ENCODE measurements at places on chromosomes 13 and 19.
A peak's percentile ranks its signal among the peaks of the same experiment; 100 is the strongest.

GRCh38 chr19:57665261-57665806 is 3.4 kb upstream of the ZSCAN4 start:
- no peak for DNase-seq

DNA sequence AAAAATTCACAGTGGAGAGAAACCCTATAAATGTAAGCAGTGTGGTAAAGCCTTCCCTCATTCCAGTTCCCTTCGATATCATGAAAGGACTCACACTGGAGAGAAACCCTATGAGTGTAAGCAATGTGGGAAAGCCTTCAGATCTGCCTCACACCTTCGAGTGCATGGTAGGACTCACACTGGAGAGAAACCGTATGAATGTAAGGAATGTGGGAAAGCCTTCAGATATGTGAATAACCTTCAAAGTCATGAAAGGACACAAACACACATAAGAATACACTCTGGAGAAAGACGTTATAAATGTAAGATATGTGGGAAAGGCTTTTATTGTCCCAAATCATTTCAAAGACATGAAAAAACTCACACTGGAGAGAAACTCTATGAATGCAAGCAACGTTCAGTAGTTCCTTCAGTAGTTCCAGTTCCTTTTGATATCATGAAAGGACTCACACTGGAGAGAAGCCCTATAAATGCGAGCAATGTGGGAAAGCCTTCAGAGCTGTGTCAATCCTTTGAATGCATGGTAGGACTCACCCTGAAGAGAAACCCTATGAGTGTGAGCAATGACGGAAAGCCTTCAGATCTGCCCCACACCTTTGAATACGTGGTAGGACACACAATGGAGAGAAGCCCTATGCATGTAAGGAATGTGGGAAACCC is 16.1 kb upstream of the ZNF439 start:
- DNase-seq = no peak

DNA sequence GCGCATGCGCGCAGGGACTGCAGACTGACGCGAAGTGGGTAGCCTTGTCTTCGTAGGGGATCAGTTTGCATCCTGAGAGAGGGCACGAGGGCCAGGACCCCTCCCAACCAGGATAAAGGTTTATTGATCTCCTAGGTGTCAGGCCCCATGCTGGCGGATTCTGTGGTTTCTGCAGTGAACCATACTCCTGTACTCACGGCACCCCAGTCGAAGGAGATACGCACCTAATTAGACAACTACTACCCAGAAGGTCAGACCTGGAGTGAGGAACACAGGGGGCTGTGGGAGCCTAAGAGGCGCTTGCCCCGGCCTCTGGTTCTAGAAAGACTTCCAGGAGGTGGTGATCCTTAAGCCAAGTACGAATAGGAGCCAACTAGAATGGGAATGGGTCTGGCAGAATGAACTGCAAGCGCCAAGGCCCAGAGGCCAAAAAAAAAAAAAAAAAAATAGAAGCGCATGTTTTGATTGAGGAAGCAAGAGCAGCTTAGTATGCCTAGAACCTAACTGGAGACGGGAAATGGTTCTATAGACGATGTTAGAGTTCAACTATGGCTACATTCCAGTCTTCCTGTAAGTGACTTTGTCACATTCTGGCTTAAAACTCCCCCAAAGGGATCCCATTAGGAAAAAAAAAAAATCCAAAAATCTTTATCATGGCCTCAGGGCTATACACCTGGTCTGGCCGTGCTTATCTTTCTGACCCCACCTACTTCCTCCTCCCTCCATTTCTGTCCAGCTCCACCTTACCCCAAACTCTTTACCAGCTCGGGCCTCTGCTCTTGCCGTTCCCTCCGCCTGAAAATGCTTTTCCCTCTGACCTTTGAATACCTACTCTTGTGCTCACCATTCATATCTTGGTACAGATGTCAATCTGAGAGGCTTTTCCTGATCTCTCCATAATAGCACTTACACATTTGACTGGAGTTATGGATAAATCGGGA is 902 bp upstream of the ZNF428 start:
- DNase-seq = no peak

- no peak for DNase-seq
Observed at GRCh38 chr19:42174958-42175734, 42.3 kb downstream of the DEDD2 start.

- DNase-seq = peak; percentile 5
Observed at GRCh38 chr13:75968103-75968838, 332.1 kb downstream of the LMO7 start.

DNA sequence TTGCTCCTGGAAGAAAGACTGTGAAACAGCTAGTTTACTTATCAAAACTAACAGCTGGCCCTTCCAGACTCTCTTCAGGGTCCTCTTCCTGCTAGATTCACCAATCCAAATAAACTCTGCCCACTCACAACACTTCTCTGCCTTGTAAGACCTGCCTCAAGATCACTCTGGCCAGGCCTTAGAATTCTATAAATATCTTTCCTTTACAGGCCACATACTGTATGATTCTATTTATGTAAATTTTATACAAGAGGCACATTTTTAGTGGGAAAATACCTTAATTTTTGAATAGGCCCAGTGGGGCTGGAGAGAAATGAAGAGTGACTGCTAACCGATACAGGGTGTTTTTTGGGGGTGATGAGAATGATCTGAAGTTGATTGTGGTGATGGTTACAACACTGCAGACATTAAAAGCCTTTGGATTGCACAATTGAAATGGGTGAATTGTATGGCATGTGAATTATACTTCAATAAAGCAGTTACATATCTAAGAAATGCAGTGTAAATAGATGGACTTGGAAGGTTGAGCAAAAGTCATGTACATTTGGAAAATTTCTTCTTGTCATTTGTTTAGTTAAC is 141.8 kb downstream of the GPC5 start:
- no peak for DNase-seq

- DNase-seq = peak; percentile 81
Observed at GRCh38 chr19:32691291-32691951, at the start of gene NUDT19. TSS of gene NUDT19 (plus strand) at chr19:32691821. CDS start at chr19:32691961, 140 bp downstream.

DNA sequence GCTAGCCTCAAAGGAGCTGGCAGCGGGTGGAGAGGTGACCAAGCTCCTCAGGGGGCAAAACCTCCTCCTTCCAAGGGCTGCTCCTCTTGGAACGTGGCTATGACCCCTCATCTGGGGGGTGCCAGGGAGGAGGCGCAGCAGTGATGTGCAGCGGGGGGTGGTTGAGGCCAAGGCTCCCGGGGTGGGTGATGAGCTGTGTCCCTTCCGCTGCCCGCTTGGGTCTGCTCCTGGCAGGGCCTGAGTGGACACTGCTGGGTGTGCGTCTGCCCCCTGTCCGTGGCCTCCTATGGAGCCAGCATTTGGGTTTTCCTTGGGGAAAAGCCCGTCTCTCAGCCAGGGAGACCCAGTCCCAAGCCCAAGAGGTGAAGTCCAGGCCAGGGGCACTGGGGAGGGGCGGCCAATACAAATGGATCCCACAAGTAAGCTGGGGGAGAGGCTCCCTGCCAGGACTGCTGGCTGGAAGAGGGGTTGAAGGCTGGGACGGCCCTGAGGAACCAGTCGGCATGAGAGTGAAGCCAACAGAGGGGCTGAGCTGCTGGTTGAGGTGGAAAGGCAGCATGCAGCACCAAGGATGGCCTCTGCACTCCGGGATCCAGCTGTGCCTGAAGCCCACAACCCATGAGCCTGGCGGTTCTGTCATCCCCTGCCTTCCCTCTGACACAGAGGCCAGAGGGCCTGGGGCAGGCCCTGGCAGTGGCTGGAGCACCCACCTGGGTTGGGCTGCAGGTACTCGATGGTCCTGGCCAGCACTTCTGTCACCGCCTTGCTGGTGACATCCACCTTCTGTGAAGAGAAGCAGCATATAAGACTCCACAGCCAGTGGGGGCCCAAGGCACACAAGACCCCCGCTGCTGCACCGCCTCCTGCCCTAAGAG is 22.7 kb downstream of the MPND start:
- no peak for DNase-seq

GRCh38 chr19:1668486-1669270 is 16.3 kb upstream of the TCF3 start:
- no peak for DNase-seq

GRCh38 chr13:60143775-60144174 is 20.0 kb downstream of the DIAPH3 start:
- no peak for DNase-seq

- no peak for DNase-seq
Observed at GRCh38 chr19:36526581-36526980, 1.5 kb downstream of the ZNF260 start.

DNA sequence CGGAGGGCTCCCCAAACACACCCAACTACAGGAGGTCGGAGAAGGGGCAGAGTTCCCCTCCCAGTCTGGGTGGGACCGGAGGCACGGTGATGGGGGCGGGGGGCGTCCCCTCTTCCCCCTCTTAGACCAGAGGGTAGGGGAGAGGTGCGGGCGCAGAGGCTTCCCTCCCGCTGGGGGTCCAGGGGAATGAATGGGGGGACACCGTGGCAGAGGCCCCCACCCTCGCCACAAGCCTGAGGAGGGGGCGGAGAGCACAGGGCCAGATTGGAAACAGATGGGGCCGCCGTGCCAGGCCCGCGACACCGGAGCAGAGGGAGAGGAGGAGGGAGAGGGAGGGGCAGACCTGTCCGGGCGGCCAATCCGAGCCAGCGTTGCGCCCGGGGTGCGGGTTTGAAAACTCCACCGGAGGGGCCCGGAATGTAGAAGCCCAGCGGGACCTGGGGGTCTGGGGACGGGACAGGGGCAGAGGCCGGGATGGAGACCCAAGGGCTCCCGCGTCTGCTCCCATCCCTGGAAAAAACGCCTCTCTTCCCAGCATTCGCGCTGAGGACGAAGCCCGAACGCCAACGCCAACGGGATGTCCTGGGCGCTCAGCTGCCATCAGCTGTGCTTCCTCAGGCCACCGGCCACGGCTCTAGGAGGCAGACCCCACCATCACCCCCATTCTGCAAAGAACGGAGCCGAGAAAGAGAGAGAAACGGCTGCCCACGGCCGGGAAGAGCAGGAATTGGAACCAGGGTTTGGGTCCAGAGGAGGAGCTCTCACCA is 46.8 kb downstream of the PTPRS start:
- DNase-seq = no peak

DNA sequence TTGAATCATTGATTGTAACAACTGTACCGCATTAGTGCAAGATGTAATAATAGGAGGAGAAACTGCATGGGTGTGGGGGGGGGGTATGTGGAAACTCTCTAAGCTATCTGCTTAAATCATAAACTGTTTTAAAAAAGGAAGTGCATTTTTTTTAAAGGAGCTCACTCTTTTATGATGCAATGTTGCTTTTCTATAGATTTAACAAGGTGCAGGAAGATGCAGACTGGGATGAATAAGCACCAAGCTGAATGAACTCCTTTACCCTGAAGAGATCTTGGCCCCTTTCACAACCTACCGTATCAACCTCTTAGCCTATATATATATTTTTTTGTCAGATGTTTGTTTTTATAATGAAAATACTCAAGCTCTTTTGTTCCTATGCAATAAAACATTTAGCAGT is 95.9 kb downstream of the AKAP11 start:
- no peak for DNase-seq

- DNase-seq = no peak
Observed at GRCh38 chr19:30690935-30691818, 319.0 kb downstream of the ZNF536 start.

- DNase-seq = no peak
Observed at GRCh38 chr13:95579303-95579702, 26.8 kb downstream of the CLDN10 start.

- peak; percentile 75 for DNase-seq
Observed at GRCh38 chr13:20190481-20191310, 2.0 kb downstream of the GJB2 start.

DNA sequence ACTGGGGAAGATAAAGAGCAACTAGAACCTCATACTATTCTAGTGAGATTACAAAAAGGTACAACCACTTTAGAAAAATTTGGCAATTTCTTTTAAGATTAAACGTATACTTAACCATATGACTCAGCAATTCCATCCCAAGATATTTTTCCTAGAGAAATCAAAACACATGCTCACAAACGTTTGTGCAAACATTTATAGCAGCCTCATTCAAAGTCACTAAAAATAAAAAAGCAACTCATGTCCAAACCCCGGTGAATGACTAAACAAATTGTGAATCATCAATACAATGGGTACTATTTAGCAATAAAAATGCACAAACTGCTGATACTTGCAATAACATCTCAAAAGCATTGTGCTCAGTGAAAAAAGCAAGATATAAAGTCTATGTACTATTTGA is 121.5 kb downstream of the FRY start:
- DNase-seq = no peak

DNA sequence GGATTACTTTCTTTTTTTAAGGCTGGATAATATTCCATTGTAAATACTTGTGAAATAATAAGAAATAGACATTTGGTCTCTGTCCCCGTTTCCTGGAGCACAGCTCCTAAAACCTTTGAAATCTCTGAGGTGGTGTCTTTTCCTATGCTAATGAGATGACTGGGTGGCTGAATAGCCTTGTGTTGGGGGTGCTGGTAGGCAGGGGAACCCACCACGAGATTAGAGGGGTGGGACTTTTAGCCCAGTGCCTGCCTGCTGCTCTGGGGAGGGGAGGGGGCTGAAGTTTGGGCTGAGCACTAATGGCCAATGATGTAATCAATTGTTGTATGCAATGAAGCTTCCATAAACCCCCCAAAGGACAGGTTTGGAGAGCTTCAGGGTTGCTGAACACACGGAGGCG is 175.7 kb downstream of the FGF9 start:
- no peak for DNase-seq

DNA sequence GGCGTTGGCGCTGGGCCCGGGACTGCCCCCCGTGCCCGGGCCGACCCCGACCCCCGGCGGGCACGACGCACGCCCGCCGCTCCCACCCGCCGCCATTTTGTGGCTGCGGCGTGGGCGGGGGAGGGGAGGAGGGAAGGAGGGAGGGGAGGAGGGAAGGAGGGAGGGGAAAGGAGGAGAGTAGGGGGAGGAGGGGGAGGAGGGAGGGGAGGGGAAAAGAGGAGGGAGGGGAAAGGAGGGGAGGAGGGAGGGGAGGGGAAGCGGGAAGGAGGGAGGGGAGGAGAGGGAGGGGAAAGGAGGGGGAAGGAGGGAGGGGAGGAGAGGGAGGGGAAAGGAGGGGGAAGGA is at the start of gene BTBD2:
Gene BTBD2 (minus strand): TSS at position 107 of the 343 bp plus-strand sequence. CDS start 11 bp downstream, at position 96.
- peak; percentile 59 for DNase-seq

DNA sequence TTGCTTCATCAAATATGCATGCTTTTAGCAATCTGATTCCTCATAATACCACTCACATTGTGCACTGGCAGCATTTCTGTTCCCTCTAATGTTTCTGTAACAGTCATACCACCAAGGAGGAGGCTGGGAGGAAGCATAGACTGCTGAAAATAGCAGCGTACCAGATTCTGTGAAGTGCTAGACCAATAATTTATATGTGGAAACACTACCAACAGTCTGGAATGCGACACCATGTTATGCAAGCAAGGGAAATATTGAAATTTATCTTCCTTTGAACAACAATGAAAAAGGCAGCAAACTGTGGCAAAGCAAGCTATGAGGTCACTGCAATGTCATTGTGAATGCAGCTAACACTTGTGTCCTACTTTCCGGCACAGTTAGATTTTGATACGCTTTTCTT is 1388.0 kb downstream of the EFNB2 start:
- no peak for DNase-seq

- DNase-seq = no peak
Observed at GRCh38 chr19:18736415-18737336, 53.2 kb downstream of the CRTC1 start.

Measured in RWPE1 (cell line).